Activated naive CD8-positive, alpha-beta T cell treated with anti-CD3 and anti-CD28 coated beads, Interleukin-2, amount 10 ng/mL, durations not matched to agents 7 days and 5 days (primary cell): ENCODE measurements at places on chromosomes 7 and 10.

- no peak for DNase-seq
These were observed 140.3 kb upstream of the TARP start for GRCh38 chr7:38413784-38414183.

DNA sequence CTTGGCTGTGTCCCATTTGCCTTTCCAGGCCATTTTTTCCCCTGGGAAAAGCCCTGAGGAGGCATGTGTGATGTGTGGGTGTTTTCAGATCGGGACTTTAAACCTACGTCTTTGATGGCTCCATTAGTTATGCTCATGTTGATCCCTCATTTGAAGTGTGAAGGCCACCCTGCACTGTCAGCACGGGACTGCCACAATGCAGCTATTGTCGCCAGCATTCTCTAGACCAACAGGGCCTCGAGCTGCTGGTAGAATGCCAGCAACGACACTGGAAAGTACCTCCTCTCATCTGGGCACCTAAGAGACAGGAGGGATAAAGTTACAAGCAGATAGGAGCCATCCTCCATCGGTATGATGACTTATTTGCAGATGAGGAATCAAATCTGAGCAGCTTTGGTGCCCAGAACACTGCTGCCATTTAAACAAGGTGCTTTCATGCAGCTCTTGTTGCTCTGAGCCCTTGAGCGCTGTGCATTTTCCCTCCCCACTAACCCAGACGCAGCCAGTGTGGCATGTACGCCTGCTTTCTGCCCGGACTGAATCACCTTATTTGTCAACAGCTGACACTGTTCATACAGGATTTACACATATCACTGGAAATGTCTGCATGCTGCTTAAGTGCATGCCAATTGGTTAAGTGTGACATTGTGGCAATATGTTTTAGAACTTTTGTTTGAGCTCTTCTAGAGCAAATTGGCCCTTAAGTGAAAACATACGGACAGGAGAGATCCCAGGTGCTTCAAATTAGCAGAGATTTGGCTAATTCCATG is 175.0 kb upstream of the PITRM1 start:
- no peak for DNase-seq

DNA sequence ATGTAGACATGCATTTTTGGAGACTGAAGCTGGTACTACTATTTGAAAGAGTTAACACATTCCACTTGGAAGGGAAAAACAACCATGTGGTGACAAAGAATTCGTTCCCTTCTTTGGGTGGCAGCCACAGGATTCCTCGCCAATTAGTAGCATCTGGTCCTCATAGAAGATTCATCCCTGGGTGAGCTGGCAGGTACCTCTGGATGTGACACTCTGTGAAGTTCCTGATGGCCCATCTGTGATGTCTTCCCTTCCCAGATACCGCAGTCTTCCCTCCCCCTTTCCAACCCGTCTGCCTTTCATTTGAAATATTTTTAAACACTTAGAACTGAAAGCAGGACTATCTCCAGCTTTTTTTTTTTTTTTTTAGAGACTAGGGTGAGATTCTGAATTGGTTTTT is 569.5 kb downstream of the TYW1 start:
- DNase-seq, result no peak

DNA sequence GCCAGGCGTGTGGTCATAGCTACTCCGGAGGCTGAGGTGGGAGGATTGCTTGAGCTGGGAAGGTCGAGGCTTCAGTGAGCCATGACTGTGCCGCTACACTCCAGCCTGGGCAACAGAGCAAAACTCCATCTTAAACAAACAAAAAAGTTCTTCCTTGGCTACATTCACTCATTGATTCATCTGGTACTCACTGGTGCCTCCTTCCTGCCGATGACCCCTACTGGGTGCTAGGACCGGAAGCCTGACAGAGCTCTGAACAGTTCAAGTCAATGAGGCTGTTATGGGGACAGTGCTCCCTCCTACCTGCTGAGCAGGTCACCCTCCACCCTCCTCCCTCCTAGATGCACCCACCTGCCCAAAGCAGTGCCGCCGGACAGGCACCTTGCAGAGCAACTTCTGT is 4.9 kb downstream of the PCOLCE start:
- DNase-seq, result no peak

- DNase-seq, result no peak
These were observed 710 bp upstream of the LDB3 start for GRCh38 chr10:86667421-86668181.

DNA sequence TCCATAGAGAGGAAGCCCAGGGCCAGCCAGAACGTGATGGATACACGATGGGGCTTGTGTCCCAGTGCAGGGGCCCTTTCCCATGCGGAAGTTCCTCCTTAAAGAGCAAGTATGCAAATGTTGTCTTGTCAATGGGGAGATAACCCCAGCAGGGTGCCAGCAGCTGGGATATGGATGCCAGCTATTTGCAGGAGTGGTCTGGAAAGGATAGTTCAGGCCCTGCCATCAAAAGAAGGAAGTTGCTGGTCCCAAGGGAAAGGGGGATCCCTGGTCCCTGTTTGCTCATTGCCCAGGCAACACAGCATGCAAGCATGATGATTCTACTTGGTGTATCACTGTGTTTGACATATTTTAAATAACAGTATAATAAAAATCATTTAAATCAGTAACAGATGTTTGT is 73.1 kb upstream of the HECW1 start:
- DNase-seq, result no peak

- no peak for DNase-seq
These were observed 117.1 kb downstream of the KMT2E start for GRCh38 chr7:105131033-105131656.

DNA sequence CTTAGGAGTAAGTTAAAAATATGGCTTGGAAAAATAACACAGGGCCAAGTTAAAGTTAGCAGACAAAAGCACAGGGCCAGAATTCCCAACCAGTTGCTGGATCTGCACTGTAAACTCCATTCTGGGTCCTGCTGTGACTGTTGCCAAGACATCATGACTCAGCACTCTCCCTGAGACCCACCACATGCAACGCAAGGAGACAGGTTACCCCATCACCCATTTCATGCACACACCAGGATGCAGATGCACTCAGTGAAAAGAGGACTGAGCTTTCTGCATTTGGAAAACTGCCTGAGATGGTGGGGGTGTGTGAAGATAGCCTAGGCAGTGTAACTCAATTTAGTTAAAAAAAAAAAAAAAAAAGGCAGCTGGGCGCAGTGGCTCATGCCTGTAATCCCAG is 97.6 kb upstream of the ZNF438 start:
- no peak for DNase-seq
